ENCODE measurements at places on chromosomes 7 and 10.

DNA sequence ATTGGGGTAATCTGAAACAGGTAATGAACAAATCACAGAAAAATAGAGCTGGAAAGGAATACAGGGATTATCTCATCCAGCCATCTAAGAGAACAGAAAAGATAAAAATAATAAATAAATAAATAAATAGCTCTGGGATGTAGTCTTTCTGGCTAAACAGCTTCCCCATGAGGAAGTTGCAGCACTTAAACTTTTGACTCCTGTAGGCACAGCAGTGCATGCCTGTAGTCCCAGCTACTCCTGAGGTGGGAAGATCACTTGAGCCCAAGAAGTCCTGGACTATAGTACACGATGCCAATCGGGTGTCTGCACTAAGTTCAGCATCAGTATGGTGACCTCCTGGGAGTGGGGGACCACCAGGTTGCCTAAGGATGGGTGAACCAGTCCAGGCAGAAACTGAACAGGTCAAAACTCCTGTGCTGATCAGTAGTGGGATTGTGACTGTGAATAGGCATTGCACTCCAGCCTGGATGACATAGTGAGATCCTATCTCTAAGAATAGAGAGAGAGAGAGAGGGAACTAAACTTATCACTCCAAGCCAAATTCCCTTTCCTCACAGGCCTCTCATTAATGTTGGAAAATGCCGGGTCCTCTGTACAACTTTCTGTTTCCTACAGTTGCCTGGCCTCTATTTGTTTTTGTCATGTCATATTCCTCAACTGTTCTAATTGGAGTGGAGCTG, 61.7 kb upstream of the CDK13 start:
- no peak for DNase-seq

GRCh38 chr10:97490592-97490991, 7.6 kb downstream of the MMS19 start:
- DNase-seq, result no peak

- DNase-seq, result no peak
Measured at GRCh38 chr7:134787064-134787463, 7.6 kb downstream of the CALD1 start.

- DNase-seq, result no peak
Measured at GRCh38 chr7:4769761-4770160, 5.7 kb upstream of the AP5Z1 start.

- DNase-seq, result peak; percentile 69
Measured at GRCh38 chr10:101839416-101840063, 4.1 kb downstream of the KCNIP2 start.

- peak; percentile 38 for DNase-seq
Measured at GRCh38 chr7:7201578-7202374, 19.4 kb downstream of the C1GALT1 start.

GRCh38 chr7:2639695-2640481, 8.1 kb downstream of the TTYH3 start:
- no peak for DNase-seq

GRCh38 chr10:49272251-49273081, 26.5 kb upstream of the C10orf71 start:
- DNase-seq, result no peak

- no peak for DNase-seq
Measured at GRCh38 chr7:48755061-48755555, 169.2 kb upstream of the CDC14C start.

DNA sequence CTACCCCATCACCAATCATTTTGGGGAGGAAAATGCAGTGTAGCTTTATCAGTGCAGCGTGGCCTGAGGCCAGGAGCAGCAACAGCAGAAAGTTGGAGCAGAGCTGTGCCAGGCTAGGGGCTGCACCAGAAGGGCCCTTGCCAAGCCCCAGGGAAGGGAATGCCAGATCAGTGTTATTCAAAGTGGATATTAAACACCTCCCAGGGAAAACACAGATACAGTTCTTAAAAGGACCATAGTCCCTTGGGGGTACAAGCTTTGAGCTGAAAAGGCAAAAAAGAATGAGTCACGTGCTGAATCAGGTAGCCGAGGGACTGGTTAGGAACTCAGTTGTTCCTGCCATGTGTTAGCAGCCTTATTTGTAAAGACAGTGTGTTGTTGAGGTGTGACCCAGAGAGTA, 54.0 kb downstream of the GSDME start:
- no peak for DNase-seq

All from activated CD4-positive, alpha-beta T cell treated with anti-CD3 and anti-CD28 coated beads, Interleukin-2, amount 50 U/mL, for 48 hours (primary cell).